EL (cell line): ENCODE measurements at places on chromosomes 7 and 10.

GRCh38 chr10:73865459-73866442 is 8.6 kb downstream of the CAMK2G start:
- no peak for DNase-seq

- DNase-seq, result no peak
Observed at GRCh38 chr10:125084614-125085257, 75.6 kb downstream of the CTBP2 start.

GRCh38 chr10:5679606-5680005 is 5.0 kb upstream of the TASOR2 start:
- DNase-seq, result peak; percentile 47

DNA sequence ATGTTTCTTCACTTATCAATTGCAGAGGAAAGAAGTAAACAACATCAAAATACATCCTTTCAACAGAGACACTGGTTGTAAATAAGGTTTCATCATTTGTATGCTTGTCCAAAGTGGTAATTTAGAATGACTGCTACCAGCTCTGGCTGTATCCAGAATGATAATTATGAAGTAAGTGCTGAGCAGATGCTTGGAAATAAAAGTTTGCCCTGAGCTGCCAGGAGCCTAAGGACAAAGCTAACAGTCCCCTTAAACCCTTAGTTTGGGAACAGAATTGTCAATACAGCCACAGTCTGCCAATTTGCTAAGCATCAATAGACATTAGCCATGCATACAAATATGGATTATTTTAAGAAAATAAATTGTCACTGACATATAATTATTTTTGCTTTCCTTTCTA is 147.0 kb upstream of the SLC13A1 start:
- DNase-seq, result no peak

- no peak for DNase-seq
Observed at GRCh38 chr10:1241973-1242935, 186.1 kb downstream of the WDR37 start.

DNA sequence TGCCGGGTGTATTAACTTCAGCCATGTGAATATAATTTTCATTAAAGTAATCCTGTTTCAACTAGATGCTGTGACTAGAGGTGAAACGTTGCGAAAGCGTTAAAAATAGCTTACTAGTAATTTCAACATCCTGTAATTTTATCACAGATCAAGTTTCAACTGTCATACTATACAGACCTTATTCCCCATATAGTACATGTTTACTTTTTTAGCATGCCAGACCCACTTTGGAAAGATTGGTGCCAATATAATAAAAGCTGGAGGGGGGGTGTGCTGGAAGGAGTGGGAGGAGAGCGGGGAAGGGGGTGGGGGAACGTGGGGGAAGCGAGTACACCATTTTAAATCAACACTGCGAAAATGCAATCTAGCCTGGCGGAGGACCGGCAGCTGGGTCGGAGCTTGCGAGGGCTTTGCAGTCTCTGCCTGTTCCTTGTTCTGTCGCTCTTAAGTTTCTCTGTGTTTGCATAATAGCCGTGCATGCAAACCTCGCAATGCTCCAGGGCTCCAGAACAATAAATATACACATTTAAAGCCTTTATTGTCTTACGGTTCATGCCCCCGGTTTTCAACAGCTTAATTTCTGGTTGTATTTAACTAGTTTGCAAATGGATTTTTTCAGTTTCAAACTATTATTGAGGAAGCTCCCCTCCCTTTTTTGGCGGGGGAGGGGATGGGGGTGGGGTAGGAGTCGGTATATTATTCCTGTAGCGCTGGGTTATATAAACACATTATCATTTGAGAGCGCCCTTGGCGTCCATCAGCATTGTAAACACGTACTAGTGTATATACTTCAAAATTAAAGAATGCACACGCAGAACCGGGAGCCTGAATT is 1.3 kb upstream of the ARID5B start:
- DNase-seq, result peak; percentile 75

DNA sequence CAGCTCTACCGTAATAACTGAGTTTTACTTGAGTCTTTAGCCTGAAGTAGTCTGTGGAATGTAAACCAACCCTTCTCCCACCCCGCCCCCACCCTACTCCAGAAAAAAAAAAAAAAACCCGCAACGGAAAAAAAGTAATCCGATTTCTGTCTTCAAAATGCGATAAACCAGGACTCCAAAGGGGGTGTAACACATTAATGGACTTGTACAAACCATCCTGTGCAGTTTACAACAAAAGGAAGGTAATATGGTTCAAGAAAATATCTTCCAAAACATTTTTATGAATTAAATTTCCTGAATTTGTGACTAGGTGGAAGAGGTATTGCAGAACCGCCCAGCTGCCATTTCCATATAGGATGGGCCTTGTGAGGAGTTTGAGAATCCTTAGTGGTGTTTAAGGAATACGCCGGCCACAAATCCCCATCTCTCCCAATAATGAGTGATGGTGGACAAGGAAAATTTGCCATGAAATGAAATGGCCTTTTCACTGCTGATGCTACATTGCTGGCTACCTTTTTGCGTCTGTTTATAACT is 10.6 kb downstream of the SKIDA1 start:
- DNase-seq, result peak; percentile 21

GRCh38 chr10:61411706-61412105 is 41.5 kb downstream of the TMEM26 start:
- DNase-seq, result no peak

DNA sequence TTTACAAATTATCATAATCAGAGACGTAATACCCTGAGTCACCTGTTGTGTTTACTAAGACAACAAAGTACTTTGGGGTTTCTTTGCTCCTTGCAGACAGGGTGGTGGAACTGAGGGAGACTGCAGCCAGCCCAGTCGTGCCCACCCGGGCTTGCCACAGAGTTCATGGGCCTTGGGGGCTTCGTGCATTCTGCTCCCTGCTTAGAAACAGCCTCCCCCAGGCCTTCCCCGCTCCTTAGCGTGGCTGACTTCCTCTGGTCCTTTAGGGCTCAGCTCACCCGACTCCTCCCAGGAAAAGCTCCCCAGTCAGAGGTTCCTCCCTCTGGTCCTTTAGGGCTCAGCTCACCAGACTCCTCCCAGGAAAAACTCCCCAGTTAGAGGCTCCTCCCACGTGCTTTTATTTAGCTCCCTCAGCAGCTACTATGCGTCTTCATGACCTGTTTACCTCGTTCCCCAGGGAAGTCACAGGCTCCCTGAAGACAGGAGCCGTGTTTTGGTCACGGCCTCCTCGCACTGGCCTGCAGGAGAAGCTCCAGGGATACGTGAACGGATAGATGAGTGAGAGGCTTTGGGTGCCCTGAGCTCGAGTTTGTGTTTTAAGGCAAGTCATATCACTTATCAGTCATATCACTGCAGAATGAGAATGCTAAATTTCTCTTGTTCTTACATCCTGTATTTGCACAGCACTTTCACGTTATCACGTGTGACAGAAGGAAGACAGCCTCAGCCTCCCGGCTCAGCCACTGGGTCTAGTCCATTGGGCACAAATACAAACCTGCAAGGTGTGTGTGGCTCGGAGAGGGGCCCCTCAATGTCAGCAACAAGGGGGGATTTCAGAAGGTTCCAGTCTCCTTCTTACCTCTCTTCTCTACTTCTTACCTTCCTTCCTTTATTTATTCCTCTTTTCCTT is 52.7 kb upstream of the VIPR2 start:
- no peak for DNase-seq

DNA sequence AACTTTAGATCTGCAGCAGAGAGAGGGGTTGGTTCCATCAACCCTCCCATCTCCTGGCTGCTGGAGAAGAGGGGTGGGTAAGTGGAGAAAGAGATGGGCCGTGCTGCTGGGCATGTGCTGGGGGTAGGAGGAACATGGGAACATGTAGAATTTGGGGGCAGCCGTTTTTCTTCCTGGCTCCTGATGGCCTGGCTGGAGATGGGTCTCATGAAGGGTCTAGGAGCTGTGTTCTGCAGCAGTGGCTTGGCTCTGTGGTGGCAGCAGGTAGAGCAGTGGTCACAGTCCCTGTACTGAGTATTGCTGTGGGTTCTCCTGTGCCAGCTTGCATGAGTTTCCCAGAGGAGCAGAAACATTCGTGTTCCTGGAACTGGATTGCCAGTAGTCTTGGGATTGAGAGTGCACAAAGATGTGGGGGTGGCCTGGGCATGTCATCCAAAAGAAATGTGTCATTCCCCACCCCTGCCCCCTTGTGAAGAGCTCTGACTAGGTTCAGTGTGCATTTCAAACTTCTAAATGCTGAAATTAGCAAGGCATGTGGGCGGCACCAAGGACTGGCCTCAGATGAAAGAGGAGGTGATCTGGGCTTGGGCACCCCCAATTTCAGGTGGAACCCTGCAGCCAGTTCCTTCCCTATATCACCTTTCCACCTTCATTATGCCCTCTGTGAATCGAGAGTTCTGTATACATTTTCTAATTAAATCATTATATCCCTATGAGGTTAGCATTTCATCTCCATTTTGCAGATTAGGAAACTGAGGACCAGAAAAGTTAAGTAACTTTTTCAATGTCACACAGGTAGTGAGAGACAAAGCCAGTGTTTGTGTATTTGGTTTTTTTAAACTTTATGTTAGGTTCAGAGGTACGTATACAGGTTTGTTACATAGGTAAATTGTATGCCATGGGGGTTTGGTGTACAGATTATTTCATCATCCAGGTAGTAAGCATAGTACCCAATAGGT is 2.1 kb downstream of the CHST3 start:
- peak; percentile 87 for DNase-seq

DNA sequence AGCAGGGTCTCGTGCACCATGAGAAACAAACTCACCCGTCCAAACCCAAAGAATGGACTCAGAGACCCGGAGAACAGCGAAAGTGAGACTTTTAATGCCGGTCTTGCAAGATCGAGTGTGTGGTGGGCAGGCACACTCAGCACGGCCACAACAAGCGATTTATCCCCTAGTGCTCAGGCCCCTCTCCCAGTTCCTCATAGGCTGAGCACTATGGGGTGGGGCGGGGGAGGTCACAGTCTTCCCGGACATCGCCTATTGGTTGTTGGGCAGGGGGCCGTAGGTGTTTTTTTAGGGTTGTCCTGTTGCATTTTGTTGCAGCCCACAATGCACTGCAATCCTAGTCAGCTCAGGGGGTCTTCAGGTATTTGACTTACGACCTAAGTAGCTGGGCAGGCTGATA is 608.3 kb upstream of the FOXK1 start:
- DNase-seq, result no peak

DNA sequence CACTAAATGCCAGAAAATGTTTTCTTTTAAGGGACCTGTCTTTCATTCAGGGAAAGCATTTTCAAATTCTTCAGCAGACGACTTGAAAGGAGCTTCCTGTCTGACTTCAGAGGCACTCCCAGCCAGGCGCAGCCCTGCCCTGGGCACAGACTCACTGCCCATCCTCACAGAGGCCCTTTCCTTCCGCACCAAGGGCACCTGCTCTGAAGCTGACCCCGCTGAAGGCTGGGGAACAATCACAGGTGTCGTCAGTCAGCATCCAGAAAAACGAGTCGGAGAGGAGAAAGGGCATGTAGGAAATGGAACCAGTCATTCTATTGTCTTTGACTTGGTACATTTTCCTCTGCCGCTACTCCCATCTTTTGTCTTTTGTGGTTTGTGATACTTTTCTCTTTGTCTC is 125.3 kb upstream of the PARD3 start:
- DNase-seq, result no peak

GRCh38 chr7:132942701-132943100 is 139.2 kb downstream of the CHCHD3 start:
- no peak for DNase-seq

GRCh38 chr7:15967551-15967950 is 281.1 kb upstream of the MEOX2 start:
- no peak for DNase-seq

DNA sequence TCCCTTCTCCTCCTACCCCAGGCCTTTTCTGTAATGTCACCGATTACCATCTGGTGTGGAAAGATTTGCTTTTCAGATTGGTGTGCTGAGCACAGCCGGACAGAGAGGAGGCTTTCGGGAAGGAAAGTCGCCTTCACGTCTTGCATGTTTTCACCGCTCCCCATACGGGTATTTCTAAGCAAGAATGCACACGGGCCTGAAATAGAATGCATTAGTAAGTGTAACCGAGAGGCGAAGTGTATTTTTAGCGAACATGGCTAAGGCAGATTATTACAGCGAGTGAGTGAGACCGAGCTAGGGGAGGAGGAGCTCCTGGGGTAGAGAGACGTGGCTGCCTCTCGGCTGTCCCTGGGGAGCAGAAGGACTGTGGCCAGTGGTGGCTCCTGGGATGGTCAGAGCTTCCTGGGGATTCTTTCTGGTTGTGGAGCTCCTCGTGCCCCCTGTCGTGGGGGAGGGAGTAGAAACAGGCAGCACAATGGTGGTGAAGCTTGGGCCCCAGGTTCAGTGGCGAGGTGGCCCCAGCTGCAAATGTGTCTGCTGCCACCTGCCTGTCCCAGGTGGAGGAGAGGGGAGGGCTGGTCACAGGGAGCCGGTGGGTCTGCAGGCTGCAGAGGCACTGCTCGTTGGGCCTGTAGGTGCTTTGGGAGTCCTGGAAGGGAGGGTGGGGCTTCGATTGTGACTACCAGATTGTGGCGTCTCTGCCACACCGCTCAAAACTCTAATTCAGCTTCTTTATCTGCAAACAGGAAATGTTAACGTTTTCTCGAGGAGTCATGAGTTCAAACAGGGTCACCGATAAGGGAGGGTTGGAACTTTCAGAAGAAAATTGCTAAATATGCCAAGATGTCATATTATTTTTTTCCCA is 135.8 kb downstream of the CAMK1D start:
- DNase-seq, result peak; percentile 4

GRCh38 chr7:71135663-71136062 is 3.7 kb downstream of the GALNT17 start:
- no peak for DNase-seq

DNA sequence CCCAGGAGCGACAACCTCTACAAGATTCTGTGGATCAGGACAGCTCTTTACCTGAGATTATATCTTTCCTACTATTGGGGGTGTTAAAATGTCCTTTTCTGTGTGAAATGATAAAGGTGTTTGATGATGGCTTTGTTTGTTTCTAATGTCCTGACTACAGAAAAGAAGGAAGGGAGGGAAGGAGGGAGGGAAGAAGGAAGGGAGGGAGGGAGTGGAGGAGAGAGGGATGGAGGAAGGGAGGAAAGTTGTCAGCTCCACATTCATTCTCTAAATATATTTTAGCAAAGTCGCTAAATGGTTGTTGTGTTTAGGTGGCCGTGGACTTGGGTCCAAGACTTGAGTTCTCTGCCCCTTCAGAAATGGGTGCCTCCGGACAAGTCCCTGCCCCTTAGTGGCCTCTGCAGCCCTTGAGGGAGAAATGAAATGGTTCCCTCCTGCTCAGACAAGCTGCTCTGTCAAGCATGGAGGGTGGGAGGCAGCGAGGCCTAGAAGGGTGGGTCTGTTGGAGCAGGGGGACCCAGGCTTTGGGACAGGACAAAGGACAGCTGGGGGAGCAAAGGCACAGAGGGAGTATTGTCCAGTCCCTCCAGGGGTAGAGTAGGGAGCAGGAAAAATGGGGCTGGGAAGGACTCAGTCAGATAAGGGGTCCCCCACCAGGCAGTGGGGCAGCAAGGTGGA is 4.4 kb downstream of the RGS10 start:
- DNase-seq, result no peak

DNA sequence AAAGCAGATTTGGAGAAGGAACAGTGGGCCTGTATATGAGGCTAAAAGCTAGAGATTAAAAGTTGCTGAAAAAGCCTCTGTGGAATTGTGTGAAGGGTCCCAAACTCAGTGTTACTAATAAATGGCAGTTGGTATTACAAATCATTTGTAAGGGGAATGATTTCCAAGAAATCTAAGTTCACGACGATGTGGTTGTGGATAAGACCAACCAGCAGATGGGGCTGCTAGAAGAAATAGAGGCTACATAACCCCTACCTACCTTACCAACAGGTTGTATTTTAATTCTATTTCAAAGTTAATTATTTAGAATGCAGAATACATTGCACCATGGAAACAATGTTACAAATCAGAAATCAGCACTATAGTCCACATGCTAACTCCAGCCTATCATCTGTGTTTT is 377.1 kb downstream of the HPSE2 start:
- DNase-seq, result no peak
